ENCODE measurements at places on chromosomes 13 and 19.

DNA sequence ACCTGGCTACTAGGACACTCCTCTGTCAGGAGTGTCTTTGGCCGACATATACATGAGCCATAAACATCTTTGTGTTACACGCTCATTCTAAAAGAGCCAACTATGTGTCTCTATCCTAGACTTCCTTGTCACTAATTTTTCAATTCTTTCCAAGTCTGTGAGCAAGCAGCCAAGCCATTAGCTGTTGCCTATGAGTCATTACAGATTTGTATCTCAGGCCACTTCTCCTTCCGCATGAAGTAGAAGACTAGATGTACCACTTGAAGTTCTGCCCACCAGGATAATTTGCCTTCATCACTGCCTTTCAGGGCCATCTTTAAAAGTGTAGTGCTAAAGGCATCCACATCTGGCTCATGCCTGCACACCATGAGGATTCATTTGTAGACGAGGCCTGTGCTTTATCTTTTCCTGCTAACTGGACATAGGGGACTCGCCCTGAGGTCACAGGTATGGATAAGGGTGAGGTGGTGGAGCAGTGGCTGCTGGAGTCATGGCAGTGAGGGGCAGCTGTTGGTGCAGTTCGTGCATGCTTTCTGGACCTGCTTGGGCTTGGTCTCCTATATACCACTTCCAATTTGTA lies 126.1 kb upstream of the KL start:
- no peak for DNase-seq

- no peak for DNase-seq
Observed at GRCh38 chr13:90696254-90696653, 651.2 kb upstream of the MIR17HG start.

GRCh38 chr13:32107474-32107873 lies 75.9 kb downstream of the FRY start:
- peak; percentile 98 for DNase-seq

GRCh38 chr19:4516199-4516938 lies 1.9 kb downstream of the PLIN4 start:
- DNase-seq, result no peak

GRCh38 chr13:20002787-20003186 lies 44.3 kb downstream of the ZMYM2 start:
- no peak for DNase-seq

DNA sequence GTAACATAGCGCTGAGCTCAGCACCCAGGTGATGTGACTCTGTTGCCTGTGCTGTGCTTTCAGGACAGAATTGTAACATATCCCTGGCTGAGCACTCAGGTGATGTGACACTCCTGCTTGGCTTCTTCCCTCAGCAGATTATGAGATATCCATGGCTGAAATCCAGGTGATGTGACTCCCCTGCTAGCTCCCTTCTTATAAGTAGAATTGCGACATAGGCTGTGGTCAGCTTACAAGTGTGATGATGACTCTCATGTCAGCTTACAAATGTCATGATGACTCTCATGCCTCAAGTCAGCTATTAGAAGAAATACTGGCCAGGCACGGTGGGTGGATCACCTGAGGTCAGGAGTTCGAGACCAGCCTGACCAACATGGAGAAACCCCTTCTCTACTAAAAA lies 14.3 kb upstream of the ZNF429 start:
- DNase-seq, result no peak

DNA sequence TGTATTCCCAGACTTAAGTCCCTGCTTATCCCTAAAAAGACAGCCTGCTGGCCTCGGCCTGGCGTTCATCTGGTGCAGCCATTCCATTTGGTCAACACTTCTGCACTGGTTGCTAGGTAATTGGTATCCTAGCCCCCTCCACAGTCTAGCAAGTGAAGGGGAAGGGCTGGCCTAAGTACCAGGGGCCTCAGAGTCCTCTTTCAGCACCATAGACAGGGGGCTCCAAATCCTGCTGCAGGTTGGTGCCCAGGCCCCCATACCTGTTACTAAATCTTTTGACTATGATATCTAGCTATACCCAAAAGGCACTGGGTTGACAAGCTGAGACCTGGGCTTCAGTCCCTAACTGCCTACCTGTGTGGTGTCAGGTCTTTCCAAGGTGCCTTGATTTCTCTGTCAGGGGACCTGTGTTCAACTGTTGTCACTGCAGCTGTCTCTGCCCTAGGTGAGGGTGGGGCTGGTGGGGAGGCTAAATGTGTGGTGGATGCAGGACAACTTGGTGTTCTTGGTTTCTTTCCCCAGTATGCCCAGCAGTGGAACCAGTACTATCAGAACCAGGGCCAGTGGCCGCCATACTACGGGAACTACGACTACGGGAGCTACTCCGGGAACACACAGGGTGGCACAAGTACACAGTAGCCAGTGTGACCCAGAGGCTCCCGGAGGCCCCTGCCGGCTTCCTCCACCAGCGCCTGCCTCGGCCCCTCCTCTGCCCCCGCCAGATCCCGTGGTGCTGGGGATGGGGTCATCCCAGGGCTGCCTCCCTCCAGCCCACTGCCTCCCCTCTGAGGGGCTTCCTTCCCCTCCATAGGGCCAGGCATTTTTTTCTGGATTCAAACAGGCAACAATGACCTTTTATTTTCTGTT lies 3.8 kb upstream of the CCDC97 start:
- no peak for DNase-seq

DNA sequence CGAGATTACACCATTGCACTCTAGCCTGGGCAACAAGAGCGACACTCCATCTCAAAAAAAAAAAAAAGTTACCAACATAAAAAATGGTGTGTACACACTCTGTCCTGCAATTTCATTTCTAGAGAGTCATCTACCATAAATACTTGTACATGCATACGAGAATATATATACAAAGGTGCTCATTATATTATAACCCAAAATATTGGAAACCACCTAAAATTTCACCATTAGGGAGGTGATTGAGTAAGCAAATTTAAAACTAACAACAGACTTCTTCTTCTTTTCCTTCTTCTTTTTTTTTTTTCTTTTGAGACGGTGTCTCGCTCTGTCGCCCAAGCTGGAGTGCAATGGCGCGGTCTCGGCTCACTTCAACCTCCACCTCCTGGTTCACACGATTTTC lies 7.4 kb upstream of the C5AR1 start:
- peak; percentile 14 for DNase-seq

DNA sequence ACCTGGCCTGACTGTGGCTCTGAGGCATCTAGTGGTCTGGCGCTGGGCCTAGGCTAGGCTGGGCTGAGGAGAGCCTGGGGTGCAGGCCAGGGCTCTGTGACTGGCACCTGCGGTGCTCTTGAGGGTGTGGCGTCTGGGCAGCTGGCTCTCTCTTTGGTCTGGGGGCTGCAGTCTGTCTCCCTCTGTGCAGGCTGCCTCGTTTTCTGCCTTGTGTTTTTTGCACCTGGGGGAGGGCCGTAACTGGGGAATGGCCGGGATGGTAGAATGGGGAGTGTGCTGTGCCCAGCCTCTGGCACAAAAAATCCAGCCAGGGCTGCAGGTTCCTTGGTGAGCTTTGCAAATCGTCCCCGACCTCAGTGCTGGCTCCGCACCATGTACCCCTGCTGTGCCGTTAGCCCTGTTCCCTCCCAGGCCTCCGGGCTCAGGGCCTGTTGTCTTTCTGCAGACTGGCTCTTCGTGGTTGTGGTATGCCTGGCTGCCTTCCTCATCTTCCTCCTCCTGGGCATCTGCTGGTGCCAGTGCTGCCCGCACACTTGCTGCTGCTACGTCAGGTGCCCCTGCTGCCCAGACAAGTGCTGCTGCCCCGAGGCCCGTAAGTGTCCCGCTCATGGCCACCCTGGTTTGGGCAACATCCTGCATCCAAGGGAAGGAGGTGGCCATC lies 6.5 kb upstream of the USF2 start:
- no peak for DNase-seq

- peak; percentile 3 for DNase-seq
Observed at GRCh38 chr19:51259348-51260245, 8.7 kb downstream of the SIGLECL1 start.

DNA sequence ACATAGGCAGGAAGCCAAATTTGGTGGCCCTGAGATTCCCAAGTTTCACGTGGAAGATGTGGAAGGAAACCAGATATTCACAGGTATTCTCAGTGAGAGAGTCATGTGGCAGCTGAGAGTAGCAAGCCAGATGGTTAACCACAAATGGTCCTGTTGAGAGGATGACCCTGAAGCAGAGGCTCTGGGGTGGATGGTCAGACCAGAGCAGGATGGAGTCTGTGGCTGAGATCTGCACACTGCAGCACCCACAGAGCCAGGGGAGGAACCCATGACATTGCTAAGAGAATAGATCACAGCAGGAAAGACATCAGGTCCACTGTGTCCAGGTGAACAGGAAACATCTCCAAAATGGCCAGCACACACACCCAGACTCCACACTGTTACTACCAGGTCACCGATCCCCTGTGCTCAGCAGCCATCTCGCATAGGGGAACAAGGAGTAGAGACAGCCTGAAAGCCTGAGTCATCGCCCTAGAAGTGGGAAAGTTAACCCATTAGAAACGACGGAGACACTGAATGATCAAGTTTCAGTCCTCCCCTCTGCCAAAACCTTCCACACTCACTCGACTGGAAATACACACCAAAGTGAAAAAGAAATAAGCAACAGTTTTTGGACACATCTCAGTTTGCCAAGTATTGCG lies 160.0 kb downstream of the RBM26 start:
- DNase-seq, result no peak

All from GF-D8 (cell line).